ENCODE measurements at places on chromosomes 2 and 18.
A peak's percentile ranks its signal among the peaks of the same experiment; 100 is the strongest.

GRCh38 chr2:195251214-195251613, 405.8 kb upstream of the SLC39A10 start:
- DNase-seq, result no peak

DNA sequence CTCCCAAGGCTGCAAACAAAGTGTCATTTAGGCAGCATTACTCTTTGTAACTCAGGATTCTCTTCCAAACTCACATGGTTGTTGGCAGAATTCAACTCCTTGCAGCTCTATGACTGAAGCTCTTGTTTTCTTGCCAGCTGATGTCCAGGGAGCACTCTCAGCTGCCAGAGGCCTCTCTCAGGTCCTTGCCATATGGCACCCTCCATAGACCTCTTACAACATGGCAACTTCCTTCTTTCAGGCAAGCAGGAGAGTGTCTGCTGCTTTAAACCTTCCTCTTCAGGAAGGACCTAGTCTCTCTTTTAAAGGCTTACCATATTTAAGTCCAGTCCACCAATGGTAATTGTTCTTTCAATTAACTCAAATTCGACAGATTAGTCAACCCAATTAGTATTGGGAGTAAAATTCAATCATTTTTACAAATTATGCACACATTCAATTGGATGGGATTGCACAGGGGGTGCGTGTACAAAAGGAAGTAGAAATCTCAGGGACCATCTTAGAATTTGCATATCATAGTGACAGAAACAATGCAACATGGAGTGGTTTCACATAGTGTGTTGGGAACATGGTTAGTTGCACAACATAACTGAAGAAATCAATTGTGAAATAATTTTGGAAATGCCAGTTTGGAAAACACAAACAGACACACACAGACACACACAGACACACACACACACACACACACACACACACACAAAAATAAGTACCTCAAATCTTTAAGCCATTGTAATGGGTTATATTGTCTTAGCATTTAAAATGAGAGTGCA, 893.5 kb upstream of the ZEB2 start:
- DNase-seq, result no peak

DNA sequence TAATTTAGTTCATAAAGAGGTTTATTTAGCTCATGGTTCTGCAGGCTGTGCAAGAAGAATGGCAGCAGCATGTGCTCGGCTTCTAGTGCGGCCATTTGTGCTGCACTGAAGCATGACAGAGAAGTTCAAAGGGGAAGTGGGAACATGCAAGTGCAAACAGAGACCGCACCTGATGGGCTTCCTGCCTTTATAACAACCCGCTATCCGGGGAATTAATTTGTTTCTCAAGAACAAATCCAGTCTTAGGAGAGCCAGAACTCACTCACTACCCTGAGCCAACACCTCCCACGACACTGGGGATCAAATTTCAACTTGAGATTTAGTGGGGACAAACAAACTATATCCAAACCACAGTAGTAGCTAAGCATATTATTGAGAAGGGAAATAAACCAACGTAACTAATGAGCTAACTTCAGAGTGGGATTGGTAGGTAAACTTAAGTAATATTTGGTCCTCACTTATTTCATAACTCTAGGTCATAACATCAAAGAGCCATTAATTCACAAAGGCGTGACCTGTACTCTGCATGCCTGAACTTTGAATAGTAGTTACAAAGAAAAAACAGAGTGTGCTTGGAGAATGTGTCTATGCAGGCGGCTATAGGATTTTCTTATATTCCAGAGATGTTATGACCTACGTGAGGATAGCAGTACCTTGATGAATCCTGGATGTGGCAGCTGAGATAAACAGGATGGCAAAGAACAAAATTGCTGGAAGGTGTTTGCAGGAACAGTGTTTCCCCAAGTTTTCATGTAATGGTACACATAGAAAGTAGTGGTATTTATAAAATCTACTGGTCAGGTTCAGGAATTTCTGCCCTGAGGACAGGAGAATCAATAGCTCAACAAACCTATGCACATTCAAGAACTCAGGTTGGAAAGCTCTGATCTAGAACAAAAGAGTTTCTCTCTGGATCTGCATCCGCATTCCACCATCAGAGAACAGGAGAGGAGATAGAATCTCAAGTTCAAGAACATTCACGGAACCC, 845.9 kb upstream of the ID2 start:
- no peak for DNase-seq

DNA sequence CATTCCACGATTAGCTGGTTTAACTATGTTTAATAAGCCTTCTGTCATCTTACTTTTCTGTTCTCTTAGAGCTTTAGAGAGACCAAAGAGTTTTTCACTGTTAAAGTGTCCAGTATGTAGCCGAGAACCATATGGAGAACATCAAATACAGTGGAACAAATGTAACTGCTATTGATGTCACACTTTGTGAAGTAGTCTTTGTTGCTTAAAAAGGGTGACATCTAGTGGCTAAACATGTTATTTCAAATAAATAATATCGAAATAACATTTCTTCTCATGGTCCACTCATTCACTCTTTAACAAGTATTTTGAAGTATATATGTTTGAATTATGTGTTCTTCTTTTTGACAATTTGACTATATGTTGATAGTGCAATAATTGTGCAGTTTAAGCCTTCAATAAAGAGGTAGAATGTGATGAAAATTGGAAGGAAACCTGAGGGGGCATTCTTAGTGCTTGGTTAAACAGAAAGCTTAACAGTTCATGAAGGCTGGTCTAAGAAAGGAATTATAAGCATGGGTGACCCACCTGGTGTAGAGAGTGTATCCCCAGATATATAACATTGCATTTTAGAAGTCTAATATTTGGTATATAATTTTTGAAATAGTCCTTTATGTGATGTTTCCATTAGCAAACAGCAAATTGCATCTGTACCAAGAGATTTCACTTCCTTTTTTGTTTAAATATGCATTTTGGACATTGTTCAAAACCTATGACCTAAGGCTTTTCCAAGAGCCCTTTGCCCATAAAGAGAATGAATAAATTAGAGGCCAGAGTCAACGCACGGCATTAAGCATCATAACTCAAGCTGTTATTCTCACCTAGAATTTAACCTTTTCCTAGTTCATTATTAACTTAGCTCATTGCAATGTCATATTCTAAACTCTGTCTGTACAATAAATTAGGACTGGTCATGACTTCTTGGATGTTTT, 112.1 kb downstream of the KYNU start:
- peak; percentile 29 for DNase-seq

DNA sequence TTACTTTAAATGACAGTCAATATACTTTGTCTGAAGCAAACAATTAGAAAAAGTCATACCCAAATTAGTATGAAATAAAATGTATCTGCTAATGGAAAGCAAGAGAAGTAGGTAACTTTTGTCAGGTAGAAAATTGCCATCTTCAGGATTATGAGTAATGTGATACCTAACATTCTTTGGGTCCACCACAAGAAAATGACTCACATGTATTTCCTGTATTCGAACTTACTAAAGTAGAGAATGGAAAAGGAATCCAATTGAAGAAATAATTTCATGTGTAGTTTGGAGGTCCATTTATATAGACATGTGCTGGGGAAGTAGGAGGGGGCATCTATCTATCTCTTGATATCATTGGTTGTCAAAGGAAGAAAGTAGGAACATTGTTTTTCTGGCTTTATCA, 636.2 kb upstream of the CHAC2 start:
- DNase-seq, result peak; percentile 35

DNA sequence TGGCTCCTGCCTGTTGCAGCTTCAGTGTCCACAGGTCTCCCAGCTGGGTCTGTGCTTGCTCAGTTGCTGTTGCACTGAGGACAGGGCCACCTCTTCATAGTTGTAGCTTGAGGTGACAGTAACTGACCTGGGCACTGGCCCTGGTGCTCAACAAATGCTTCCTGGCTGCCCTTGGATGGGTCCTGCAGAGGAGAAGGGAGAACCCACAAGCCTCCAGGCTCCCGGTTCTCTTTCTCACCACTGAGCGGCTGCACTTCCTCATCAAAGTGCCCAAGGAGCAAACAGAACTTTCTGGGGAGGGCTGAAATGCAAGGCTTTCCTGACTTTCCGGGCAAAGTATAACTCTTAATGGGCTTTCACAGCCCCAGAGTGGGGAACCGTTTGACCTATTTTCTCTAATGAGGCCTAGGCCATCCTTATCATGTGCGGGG, 38.7 kb downstream of the LCT start:
- DNase-seq, result no peak

- DNase-seq, result peak; percentile 32
These were observed 659.0 kb upstream of the CDH7 start for GRCh38 chr18:65091744-65092329.

- no peak for DNase-seq
These were observed 773 bp downstream of the MBP start for GRCh38 chr18:77131652-77132368.

DNA sequence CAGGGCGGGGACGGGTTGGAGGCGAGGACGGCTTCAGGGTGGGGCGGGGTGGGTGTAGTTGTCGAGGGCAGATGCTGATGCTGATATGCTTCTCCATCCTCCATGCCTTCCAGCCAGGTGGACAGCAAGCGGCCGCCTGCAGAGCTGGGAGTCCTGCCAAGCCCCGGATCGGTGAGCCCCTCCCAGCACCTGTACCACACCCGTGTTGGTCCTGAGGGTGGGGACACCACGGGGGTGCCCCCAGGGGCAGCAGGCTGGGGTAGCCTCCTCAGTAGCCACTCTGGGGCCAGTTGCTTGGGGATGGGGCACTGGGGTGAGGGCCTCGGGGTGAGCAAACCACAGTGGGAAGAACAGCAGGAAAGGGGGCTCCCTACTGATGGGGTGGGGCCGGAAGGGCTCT, 2.6 kb downstream of the ANO7 start:
- no peak for DNase-seq

Measured in fibroblast of skin of scalp (primary cell).